ENCODE measurements at places on chromosomes 1 and 21. TPM values are rescaled to one million over a fixed set of nuclear protein-coding genes. Genes with fewer than 3 reads are reported as not detected.

Gene S100A12
- polyA plus RNA-seq: 1.8 TPM

Gene RAVER2
- polyA plus RNA-seq: 26.2 TPM

Gene SPRR1B
- polyA plus RNA-seq: not detected

Gene MMEL1
- 2.5 TPM for polyA plus RNA-seq

Gene KHDC4
- 39.4 TPM for polyA plus RNA-seq

Gene PALMD
- 2.3 TPM for polyA plus RNA-seq

Gene STYXL2
- polyA plus RNA-seq: 0.38 TPM

Gene CHIA
- not detected for polyA plus RNA-seq

Gene BACE2
- polyA plus RNA-seq: 34.0 TPM

Gene ZBTB8B
- polyA plus RNA-seq: 2.1 TPM

DNA sequence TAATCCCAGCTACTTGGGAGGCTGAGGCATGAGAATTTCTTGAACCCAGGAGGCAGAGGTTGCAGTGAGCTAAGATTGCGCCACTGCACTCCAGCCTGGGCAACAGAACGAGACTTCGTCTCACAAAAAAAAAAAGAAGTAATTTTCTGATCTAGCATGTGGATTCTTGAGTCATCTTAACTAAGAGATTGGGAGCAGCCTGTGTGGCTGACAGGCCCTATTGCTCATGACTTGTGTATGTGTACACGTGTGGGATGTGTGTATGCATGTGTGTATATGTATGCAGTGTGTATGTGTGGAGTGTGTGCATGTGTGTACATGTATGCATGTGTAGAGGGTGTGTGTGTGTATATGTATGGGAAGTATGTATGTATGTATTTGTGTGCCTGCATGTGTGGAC is 29.5 kb downstream of the DOP1B start:
- DNase-seq: no peak

- DNase-seq: no peak
These were observed 55.7 kb downstream of the ADGRL4 start for GRCh38 chr1:78950826-78951225.

DNA sequence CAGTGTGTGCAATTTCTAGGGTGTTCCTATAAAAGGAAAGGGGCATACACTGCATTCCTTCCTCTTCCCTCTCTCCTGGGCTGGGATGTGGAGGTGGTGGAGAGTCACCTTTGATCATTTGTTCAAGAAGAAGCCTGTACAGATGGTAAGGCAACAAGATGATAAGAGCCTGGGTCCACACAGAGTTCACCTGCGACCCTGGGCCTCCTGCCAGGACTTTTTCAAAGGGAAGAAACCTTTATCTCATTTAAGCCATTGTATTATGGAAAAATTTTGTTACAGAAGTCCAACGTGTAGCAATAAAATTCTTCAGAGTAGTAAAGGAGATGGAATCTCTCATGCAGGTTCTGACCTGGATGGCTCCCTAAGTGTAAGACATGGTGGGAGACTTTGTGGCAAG is 189.1 kb downstream of the MIS18A start:
- no peak for DNase-seq

- no peak for DNase-seq
These were observed 51.8 kb upstream of the SYT14 start for GRCh38 chr1:209886219-209886536.

GRCh38 chr1:38997901-38998190 is 6.8 kb downstream of the AKIRIN1 start:
- no peak for DNase-seq

DNA sequence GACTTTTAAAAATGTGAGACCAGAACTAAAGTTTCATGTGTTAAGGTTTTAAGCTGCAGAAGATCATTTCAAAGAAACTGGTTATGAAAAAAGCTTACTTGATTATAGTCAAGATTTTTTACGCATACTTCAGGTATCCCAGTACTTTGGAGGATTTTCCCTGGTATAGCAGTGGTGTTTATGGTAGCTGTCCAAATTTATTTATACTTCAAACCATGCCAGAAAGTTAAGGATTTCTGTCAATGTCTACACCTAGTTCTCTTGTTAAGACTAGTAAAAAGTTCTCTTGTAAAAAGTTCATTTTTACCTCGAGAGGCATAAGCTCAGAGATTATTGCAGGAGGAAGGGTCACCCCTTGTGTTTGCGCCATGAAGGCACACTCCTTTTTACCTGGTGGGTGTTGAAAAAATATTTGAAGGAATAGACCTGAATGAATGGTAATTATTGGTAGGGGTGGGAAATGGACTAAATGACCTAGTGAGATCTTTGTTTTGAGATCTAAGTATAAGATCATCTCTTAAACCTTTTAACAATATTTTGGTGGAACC is 2.8 kb downstream of the DYRK1A start:
- no peak for DNase-seq

DNA sequence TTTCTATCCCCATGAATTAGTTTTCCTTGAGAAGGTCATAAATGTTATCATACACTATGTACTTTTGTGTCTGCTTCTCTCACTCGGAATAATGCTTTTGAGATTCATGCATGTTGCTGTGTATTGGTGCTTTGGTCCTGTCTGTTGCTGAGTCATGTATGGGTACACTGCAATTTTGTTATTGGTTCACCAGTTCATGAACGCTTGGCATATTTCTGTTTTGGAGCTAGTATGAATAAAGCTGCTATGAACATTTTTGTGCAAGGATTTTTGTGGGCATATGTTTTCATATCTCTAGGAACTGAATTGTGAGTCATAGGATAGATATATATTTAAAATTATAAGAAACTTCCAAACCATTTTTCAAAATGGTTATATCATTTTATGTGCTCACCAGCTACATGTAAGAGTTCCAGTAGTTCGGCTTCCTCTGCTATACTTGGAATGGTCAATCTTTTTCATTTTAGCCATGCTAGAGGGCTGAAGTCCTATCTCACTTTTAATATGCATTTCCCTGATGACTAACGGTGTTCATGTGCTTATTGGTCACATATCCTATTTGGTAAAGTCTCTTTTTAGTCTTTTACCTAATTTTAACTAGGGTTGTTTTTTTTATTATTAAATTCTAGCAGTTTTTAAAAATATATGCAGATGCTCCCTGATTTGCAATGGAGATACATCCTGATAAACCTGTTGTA is 38.2 kb downstream of the ETS2 start:
- DNase-seq: no peak

- no peak for DNase-seq
These were observed 13.2 kb upstream of the ZP4 start for GRCh38 chr1:237903961-237904360.

GRCh38 chr1:48530727-48531351 is 58.8 kb upstream of the SPATA6 start:
- peak; percentile 68 for DNase-seq

GRCh38 chr1:39576016-39576657 is 453 bp downstream of the PABPC4 start:
- DNase-seq: peak; percentile 6

GRCh38 chr1:178997428-178997827 is 28.3 kb upstream of the FAM20B start:
- DNase-seq: no peak

DNA sequence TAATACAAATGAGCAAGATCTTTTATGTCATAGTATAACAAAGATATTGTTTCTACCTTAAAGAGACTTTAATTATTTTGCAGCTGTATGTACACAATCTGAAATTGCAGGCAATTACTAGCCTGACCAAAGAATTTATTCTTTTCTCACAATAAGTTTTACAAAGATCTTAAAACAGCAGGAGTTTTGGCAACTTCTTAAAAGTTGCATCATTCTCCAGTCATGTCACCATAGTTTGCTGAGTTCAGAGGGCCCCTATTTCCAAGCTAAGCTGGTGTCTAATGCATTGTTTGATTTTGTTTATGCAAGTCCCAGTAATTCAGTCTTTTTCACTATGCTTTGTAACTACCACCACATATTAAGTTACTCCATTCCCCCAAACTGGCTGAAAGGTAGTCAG is 114.8 kb downstream of the DNAH14 start:
- DNase-seq: no peak

GRCh38 chr1:75771978-75772377 is 14.1 kb upstream of the RABGGTB start:
- no peak for DNase-seq

GRCh38 chr1:30190511-30191153 is 532.8 kb downstream of the MATN1 start:
- DNase-seq: no peak

GRCh38 chr1:48492392-48492791 is 20.4 kb upstream of the SPATA6 start:
- DNase-seq: no peak

- DNase-seq: no peak
These were observed 10.7 kb downstream of the ENAH start for GRCh38 chr1:225642177-225642576.

- DNase-seq: no peak
These were observed 51.1 kb downstream of the KCNJ6 start for GRCh38 chr21:37865156-37865555.

DNA sequence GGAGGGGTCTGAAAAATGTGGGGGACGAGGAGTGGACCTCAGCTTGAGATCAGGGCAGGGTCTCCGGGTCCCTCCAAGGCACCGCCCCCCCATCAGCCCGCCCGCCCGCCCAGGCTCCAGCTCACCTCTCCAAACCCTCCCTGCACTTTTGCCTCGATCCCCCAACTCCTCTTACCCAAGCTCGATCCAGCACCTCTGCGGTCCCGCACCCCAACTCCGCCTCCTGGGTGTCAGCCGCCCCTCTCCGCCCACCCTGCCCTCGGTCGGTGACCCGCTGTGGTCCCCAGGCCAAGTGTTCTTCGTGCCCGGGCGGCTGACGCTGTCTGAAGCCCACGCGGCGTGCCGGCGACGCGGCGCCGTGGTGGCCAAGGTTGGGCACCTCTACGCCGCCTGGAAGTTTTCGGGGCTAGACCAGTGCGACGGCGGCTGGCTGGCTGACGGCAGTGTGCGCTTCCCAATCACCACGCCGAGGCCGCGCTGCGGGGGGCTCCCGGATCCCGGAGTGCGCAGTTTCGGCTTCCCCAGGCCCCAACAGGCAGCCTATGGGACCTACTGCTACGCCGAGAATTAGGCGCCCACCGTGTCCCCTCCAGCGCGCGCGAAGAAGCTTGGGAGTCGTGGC is 5.7 kb downstream of the HAPLN2 start:
- no peak for DNase-seq

DNA sequence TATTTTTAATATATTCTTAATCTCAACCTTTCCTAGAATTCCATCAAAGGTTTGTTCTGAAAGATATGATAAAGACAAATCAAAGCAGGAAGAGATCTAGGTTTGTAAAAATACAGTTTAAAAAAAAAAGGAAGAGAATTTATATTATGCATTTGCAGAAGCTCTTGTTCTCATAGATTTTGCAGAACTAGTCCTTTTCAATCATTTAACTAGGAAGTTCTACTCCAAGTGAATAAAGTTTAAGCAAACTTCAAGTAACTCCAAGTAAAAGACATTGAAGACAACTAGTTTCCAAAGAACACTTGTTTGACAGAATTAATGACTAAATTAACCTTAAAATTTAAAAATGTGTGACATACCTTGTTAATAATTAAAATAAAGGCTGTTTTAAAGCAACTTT is 55.9 kb downstream of the HNRNPR start:
- DNase-seq: no peak

GRCh38 chr1:214660900-214661299 is 57.9 kb downstream of the CENPF start:
- DNase-seq: peak; percentile 57

GRCh38 chr1:216641669-216642460 is 81.4 kb downstream of the ESRRG start:
- DNase-seq: no peak

DNA sequence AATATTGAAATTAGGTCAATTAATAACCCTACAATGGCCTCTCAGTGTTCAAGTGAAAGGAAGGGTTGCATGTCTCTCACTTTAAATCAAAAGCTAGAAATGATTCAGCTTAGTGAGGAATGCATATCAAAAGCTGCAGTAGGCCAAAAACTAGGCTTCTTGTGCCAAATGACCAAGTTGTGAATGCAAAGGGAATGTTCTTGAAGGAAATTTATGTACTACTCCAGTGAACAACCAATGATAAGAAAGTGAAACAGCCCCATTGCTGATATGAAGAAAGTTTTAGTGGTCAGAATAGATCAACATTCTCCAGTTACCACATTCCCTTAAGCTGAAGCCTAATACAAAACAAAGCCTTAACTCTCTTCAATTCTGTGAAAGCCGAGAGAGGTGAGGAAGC is 10.0 kb downstream of the MAEL start:
- DNase-seq: no peak

GRCh38 chr1:162902416-162902815 is 41.4 kb upstream of the CCDC190 start:
- DNase-seq: no peak

DNA sequence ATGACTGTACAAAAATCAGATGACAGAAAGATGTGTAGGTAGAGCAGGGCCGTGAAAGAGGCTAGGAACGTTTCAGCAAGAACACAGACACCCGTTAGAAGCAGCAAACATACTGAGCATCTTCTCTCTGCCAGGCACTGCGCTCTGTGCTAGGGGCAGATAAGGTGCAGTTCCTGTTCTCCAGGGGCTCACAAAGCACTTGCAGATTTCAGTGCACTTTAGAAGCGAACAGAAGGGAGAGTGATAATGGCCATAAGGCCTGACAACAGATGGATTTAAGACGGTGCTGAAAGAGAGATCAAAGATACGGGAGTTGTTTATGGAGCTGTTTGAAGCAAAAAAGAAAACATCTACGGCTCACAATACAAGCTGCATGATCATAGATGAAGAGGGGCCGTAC is 200.3 kb upstream of the FOXD3 start:
- DNase-seq: no peak

- DNase-seq: no peak
These were observed 45.6 kb downstream of the XCL2 start for GRCh38 chr1:168498159-168498631.

GRCh38 chr1:76695535-76695934 is 171.7 kb upstream of the ST6GALNAC5 start:
- DNase-seq: no peak
